ENCODE measurements at places on chromosomes 3 and 15. TPM values are rescaled to one million over a fixed set of nuclear protein-coding genes. Genes with fewer than 3 reads are reported as not detected.

RETNLB gene
- total RNA-seq: not detected

FOXB1 gene
- total RNA-seq: not detected

IQCB1 gene
- 4.9 TPM for total RNA-seq

HIGD2B gene
- not detected for total RNA-seq

CCR4 gene
- total RNA-seq: 0.13 TPM

MYO1E gene
- 28.9 TPM for total RNA-seq

EBLN2 gene
- total RNA-seq: 1.8 TPM

CD80 gene
- not detected for total RNA-seq

LTF gene
- 4.5 TPM for total RNA-seq

PRSS50 gene
- 0.12 TPM for total RNA-seq

CLEC3B gene
- 69.3 TPM for total RNA-seq

TPRG1 gene
- total RNA-seq: 1.1 TPM

XCR1 gene
- total RNA-seq: not detected

SPATA12 gene
- not detected for total RNA-seq

FANCD2OS gene
- total RNA-seq: not detected

AGBL1 gene
- total RNA-seq: not detected

TMOD2 gene
- total RNA-seq: 4.4 TPM

XXYLT1 gene
- total RNA-seq: 2.2 TPM

LRIG1 gene
- total RNA-seq: 89.5 TPM

MESP2 gene
- not detected for total RNA-seq

ROPN1 gene
- total RNA-seq: 0.31 TPM

MAGEL2 gene
- total RNA-seq: not detected

DIPK2A gene
- 15.0 TPM for total RNA-seq

BFSP2 gene
- total RNA-seq: not detected

CAND2 gene
- total RNA-seq: 71.5 TPM

P3H2 gene
- 24.9 TPM for total RNA-seq

SRPRB gene
- total RNA-seq: 25.4 TPM

MANF gene
- 82.3 TPM for total RNA-seq

GABRR3 gene
- total RNA-seq: not detected

RASA2 gene
- total RNA-seq: 3.4 TPM

FILIP1L gene
- total RNA-seq: 19.4 TPM

OXTR gene
- total RNA-seq: 0.21 TPM

PLA2G4E gene
- total RNA-seq: 0.05 TPM

MST1 gene
- 4.6 TPM for total RNA-seq

Measured in heart right ventricle (tissue), 16 donors.